ENCODE measurements at places on chromosomes 16 and 17.

GRCh38 chr17:58564971-58565370 lies 50.5 kb upstream of the MTMR4 start:
- no peak for DNase-seq

DNA sequence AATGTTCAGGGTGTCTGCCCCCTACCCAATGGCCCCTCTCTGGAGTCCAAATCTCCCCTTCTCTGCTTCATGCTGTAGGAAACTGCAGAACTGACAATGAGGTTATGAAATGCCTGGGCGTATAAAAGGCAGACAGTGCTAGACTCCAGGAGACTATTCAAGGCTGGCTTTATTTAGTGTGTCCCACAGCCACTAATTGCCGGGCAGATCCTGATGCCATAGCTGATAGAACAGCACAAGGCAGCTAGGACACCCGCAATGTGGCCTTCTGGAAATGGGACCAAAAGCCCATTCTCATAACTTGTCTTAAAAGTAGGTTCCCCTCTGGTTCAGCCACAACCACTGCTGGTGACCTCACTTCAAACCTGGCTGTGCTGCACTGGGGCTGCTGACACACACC lies 28.5 kb upstream of the CD300E start:
- DNase-seq = no peak

DNA sequence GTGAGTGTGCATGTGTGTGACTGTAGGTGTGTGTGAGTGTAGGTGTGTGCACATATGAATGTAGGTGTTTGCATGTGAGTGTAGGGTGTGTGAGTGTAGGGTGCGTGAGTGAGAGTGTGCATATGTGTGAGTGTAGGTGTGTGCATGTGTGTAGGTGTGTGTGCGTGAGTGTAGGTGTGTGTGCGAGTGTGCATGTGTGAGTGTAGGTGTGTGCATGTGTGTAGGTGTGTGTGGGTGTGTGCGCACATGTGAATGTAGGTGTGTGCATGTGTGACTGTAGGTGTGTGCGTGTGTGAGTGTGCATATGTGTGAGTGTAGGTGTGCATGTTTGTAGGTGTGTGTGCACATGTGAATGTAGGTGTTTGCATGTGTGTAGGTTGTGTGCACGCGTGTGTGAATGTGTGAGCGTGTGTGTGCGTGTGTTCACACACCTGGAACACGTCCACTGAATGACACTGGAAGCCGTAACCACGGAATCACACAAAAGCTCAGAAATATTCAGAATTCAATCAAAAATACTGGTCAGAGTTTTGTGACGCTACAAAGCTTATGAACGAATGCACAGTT lies 30.6 kb downstream of the MRM3 start:
- DNase-seq = no peak

GRCh38 chr16:31427441-31428278 lies 500 bp downstream of the COX6A2 start:
- no peak for DNase-seq

DNA sequence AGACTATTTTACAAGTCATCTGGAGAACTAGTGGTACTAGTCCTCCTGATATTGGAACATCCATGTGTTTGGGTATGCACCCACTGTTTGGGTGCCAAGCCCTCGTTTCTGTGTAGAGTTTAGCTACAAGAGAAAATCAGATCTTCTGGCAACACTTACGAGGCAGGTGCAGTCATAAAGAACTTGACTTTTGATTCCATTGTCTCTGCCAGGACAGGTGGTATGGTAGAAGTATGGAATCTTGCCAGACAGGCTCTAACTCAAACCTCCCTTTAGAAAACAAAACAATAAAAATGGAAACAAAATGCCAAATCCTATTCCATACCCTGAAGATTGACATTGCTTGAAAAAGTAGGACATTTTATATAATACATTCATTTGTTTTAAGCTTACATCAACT lies 16.0 kb downstream of the RNF43 start:
- DNase-seq = no peak

DNA sequence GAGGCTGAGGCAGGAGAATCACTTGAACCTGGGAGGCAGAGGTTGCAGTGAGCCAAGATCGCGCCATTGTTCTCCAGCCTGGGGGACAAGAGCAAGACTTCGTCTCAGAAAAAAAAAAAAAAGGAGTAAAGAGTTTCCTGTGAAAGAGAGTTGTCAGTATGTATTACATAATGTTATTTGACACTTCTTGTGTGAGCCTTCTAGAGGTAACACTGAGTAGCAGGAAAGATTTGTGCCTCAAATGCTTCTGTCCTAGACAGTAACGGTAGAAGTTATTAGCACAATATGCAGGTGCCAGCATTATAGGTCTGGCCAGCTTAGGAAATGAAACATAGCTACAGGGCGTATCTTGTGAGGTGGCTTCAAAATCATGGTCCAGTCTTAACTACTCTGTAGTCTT lies 6.2 kb downstream of the RPS6KB1 start:
- no peak for DNase-seq

- DNase-seq = no peak
Measured at GRCh38 chr17:42908872-42909700, 8.5 kb downstream of the G6PC1 start.

GRCh38 chr16:19348578-19349315 lies 63.2 kb downstream of the CLEC19A start:
- no peak for DNase-seq

Measured in GM12892 (cell line).